ENCODE measurements at places on chromosomes 11 and 22.

- no peak for DNase-seq
Observed at GRCh38 chr22:20652582-20652981, 121.3 kb upstream of the SERPIND1 start.

DNA sequence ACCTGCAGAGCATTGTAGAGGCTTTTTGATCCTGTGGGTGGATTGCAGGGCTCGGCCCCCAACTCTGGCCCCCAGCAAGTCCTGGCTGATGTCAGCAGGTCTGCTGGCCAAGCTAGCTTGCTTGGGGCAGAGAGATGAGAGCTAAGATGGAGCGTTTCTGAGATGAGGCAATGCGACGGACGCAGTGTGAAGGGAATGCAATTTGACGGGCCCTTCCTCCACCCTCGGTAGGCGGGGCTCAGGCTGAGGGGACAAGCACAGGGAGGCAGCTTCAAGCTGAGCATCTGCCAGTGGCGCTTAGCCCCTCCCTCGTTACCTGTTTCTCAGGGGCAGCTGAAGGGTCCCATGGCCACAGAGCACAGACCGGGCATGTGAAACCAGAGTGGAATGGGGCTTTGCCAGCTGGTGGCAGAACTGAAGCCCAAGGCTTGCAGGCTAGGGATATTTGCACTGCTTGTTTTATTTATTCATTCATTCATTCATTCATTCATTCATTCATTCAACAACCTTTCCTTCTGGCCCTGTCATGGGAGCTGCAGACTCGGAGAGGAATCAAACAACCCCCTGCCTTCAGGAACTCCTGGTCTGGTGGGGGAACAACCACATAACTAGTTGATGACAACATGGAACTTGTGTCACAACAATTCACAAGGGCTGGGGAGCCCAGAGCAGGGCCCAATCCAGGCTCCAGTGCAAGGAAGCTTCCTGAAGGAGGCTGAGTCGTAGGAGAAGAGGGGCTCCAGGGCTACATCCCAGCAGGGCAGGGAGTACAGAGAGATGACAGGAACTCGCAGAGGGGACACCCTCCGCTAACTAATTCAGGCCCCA is 66.8 kb downstream of the THAP12 start:
- DNase-seq, result no peak

DNA sequence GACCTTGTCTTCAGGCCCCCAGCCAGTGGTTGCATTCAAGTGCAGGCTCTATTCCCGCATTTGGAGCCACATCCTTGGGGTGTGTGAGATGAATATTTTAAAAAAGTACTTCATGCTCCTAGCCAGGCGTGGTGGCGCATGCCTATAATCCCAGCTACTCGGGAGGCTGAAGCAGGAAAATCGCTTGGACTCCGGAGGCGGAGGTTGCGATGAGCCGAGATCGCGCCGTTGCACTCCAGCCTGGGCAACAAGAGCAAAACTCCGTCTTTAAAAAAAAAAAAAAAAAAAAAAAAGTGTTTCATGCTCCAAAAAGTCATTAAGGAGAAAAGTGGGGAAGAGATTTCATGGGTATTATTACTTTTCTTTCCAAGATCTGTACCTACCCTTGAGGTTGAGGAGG is 18.0 kb downstream of the SCUBE1 start:
- DNase-seq, result no peak

DNA sequence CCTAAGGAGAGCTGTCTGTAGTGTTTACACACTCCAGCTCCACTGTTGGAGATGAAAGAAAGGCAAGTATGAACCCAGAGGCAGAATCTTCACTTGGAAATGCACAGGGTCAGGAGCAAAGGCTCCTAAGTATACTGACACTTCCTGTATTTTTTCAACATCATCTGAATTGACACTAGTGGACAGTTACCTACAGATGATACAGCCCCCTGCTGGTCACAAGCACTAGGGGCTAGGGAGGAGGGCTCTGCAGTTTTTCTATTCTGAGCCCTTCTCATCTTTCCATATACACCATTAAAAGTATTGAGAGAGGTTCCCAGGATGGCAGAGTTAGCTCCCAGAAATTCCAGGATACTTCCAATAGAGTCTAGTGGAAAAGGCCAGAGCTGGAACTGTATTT is 290.3 kb upstream of the API5 start:
- no peak for DNase-seq

DNA sequence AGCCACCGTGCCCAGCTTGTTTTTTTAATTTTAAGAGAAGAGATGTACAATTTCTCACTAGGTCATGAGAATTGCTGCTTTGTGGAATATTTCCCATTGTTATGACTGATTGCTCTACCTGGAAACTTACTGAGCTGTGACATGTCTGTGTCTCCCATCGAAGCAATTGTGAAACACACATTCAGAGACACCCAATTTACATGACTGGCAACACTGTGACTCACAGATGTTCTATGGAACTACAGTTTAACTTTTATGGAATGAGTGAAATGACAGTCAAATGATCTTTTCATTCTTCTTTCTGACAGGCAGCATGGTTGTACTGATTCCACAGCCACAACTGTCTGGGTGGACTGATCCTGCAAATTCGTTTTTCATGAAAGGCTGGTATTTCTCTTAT is 32.3 kb downstream of the ELF5 start:
- DNase-seq, result no peak
